Stimulated activated CD8-positive, alpha-beta memory T cell treated with anti-CD3 and anti-CD28 coated beads, Interleukin-15, amount 100 ng/mL, for 4 hours (primary cell): ENCODE measurements at places on chromosomes 4 and X.

DNA sequence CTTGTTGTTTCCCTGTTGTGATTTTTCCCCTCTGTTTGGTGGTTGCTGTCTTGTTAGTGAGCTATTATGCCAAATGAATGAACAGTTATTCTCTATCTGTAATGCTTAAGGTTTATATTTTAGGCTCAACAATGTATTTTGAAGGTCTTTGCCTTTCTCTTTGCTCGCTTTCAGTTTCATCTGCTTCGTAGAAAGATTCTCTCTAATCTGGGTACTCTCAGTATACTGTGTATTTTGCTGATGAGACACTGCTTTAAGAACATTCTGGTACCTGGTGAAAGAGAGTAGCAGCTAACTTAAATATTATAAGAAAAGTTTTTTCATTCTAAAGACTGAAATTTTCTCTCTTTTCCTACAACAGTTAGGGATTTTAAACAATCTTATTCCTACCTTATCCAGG lies 1274.7 kb upstream of the PABPC4L start:
- DNase-seq, result no peak

DNA sequence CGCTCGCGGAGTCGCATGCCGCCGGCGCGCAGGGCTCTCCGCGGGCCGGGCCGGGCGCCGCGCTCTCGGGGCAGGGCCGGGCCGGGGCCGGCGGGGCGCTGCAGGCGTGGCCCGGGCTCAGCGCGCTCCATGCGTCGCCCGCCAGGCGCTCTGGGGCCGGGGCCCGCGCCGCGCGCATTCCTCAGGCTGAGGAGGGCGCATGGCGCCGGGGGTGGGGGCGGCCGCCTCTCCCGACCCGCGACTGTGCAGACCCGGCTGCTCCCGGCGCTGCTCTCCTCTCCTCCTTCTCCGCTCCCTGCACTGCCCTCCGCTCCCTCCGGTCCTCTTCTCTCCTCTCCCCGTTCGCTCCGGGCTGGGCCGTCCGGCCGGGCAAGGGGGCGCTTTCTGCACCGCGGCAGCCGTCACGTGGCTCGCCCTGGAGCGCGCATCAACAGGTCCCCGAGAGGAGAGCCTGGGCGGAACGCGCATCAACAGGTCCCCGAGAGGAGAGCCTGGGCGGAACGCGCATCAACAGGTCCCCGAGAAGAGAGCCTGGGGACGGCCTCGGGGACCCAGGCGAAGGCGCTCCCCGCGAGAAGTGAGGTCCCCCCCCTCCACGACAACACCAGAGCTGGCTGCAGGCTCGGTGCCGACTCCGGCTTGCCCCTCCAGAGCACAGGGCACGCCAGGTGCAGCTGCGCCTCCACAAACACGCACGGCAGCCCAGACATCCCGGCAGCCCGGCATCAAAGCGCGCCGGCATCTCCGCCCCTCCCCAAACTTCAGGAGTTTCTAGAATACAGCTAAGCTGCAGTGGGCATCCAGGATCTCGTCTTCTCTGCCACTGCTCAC lies 12.9 kb downstream of the PPP2R3B start:
- no peak for DNase-seq

DNA sequence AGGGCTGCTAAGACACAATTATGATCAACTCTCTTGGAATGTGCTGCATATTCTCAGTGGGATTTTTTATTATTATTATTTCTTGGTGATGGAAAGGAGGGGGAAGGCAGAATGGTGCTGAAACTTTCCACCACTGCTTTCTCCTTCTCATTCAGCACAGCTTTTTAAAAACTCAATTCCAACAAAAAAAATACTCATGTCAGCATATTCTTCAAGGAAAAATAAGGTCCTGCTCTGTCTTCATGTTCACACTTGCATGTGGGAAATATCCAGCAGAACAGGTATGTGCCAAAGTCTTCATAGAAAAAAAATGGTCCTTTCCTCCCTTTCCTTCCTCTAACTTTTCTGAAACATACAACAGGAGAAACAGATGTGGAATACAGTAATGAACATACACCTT lies 144.0 kb upstream of the ADAMTS3 start:
- DNase-seq, result no peak

DNA sequence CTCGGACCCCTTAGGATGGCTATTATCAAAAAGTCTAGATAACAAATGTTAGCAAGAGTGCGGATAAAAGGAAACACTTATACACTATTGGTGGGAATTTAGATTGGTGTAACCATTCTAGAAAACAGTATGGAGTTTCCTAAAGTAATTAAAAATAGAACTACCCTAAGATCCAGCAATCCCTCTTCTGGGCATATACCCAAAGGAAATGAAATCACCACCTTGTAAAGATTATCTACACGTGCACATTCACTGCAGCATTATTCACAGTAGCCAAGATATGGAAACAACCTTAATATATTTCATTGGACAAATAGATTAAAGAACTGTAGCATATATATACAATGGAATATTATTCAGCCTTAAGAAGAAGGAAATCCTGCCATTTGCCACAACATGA lies 462.4 kb downstream of the IQCM start:
- DNase-seq, result no peak

DNA sequence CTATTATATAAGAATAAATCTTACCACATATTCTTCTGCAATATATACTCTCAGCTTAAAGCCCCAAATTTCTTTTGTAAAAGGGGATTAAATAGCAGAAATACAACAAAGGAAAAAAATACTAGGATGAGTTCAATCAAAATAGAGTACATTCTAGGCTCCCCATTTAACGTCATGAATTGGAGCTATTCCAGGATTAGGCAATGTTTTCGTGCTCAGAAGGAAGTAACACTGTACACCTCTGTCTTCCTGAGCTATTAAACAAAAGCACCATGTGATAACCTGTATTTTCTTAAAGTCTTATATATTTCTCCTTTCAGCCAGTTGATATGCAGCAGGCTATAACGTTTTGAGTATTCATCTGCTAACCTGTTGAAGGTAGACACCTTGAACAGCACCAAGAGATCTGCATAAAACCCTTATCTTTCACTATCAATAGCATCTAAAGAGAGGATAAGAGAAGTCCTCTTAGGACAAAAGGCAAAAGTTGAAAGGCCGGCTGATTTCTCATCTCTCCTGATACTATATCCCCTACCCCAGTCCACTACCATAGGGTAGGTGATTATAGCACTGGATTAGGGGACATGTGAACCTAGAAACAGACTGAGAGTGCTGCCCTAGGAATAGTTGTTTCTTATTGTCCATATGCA lies 31.5 kb downstream of the TEC start:
- no peak for DNase-seq
